ENCODE measurements at places on chromosomes 2 and 18.

- DNase-seq = no peak
Measured at GRCh38 chr2:44880125-44880483, 61.4 kb upstream of the SIX3 start.

DNA sequence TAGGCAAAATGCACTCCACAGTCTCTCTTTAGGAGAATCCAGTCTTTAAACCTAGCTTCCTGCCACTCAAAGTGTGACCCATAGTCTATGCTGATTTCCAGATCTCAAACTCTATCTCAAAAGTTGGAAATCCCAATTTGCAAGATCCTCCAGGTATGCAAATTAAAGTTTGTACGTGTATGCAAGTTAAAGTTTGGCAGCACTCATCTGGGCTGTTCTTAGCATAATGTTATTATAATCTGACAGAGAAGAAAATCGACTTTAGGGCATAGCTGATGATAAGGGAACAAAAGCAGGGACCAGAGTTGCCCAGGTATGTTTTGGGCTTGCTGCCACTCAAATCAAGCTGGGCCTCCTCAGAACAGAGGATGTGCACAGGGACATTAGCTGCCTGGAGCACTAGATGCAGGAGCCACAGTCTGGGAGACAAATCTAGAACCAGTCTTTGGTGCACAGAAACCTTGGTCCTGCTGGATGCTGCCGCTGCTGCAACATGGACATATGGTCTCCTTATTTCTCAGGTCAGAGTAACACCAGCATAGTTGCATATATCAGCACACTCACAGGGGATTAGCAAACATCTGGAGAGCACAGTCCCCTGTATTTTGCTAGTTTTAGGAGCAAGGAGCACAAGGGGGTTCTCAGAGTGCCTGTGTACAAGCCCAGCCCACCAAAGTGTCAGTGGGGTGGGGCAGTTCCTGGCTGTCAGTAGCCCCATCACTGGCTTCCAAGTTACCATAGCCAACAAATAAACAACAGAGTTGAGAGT, 242.6 kb downstream of the TTC32 start:
- DNase-seq = no peak

GRCh38 chr18:76445741-76446232, 49.3 kb downstream of the ZNF516 start:
- no peak for DNase-seq

DNA sequence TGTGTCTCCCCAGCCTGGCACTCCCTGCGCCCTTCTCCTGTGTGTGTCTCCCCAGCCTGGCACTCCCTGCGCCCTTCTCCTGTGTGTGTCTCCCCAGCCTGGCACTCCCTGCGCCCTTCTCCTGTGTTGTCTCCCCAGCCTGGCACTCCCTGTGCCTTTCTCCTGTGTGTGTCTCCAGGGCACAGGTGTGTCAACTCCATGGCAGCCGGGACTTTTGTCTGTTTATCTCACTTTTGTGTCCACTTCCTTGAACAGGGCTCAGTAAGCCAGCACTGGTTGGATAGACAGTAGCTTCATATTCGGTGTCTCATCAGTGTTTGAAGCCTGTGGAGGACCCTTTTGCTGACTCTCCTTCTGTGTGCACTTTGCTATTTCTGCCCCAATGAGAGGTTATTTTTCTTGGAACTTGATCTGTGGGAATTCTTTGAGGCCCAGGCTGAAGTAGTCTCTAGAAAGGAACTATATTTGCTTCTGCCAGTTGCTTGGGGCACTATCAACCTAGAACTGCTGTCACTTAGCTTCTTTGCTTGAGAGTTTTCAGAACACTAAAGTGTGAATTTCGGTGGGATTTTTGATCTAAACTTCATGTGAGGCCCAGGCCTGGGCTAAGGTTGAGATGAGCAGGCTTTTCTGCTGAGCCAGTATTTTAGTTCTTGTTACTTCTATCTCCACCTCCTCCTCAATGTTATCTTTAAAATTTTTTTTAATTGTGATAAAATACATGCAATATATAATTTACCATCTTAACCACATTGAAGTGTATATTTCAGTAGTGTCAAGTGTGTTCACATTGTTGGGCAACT, 8.3 kb upstream of the ASB1 start:
- DNase-seq = no peak

DNA sequence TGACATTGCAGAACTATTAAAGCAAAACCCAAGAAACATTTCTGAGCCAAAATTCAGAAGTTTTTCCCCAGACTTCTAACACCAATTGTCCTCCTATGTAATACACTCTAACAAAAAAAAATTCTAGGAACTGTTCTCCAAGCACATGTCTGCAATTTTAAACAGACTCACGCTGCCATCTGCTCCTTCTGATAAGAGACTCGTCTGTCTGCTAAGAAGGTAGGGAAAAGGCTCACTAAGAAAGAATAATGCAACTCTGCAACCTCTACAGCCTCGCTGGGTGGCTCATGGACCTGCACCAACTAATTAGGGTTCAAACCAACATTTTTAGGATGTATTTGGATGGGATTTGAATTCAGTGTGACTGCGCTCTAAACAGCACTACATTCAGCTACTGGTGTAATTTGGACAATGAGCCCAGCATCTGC, 366.5 kb downstream of the DSC3 start:
- no peak for DNase-seq

- no peak for DNase-seq
Measured at GRCh38 chr2:201285499-201285898, 25.2 kb downstream of the CASP8 start.

GRCh38 chr2:69893684-69894551, at the start of gene SNRNP27:
SNRNP27 (plus strand) TSS chr2:69893956; CDS start chr2:69893985, 29 bp downstream.
- peak; percentile 91 for DNase-seq

DNA sequence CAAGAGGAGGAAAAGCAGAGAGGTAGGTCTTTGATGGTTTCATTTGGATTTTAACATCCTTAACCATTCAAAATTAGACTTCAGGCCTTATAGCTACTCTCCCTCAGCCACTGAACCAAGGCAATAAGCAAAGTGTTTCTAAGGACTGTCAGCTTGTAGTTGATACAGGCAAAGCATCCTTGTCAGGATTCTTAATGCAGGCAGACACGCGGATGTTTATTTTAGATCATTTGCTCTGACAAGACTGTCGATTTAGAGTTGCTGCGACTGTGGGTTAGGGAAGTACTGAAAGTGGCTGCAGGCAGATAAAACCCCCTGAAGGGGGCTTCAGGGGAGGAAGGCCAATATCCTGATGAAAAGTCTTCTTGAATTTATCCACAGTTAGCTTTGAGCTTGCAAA, 46.6 kb downstream of the CDH20 start:
- DNase-seq = no peak

- DNase-seq = no peak
Measured at GRCh38 chr2:236889791-236890704, 195.6 kb upstream of the COPS8 start.

GRCh38 chr2:42893047-42893758, 100.8 kb upstream of the HAAO start:
- no peak for DNase-seq

DNA sequence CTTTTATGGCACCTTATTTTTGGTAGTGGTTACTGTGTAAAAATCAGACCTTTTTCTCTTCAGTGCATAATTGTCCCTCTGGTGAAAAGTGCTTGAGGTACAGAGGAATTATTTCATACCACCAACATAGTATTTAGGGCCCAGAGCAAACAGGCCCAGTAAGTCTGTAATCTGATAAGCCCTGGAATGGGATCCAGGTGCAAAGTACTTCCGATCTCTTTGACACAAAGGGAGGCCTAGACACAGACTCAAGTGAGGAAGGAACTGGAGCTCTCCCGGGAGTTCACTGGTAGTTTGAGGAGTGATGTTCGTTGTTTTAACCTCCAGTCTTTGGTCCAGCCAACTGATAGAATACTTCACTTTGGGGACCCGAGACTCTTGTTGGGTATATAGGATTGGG, 57.4 kb downstream of the RAB31 start:
- no peak for DNase-seq

DNA sequence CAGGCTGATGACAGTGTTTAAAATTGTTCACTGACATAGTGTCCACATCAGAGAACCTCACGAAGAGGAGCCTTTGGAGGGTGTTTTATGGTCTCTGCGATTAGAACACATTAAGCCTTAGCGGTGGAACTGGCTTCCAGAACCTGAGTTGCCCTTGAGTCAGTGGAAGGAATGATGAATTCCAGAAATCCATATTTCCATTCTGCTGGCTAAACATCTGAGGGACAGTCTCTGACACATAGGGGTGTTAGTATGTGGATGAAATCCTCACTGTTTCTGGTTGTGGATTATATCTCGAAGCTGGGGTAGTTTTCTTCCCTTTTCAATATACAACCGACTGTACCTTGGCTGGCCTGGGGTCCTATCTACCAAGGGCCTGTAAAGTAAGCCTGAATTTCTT, 4.0 kb downstream of the CASP10 start:
- no peak for DNase-seq

DNA sequence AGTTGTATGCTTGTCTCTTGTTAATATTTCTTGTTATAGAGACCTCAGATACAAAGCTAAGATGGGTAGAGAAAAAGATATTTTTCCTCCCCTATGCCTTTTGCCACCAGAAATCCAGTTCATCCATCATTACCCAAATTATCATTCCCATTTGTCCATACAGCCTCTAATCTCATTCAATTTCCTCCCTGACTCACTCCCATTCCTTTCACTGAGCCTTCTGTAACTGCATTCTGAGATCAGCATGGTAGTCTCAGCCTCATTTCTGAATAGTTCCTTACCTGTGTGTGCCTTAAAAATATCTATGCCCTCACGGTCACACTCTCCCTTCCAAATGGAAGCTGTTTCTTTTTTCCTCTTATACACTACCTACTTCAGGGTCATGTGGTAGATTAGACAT, 15.7 kb upstream of the PIK3C3 start:
- no peak for DNase-seq

- no peak for DNase-seq
Measured at GRCh38 chr2:158221063-158222020, 119.7 kb downstream of the UPP2 start.

DNA sequence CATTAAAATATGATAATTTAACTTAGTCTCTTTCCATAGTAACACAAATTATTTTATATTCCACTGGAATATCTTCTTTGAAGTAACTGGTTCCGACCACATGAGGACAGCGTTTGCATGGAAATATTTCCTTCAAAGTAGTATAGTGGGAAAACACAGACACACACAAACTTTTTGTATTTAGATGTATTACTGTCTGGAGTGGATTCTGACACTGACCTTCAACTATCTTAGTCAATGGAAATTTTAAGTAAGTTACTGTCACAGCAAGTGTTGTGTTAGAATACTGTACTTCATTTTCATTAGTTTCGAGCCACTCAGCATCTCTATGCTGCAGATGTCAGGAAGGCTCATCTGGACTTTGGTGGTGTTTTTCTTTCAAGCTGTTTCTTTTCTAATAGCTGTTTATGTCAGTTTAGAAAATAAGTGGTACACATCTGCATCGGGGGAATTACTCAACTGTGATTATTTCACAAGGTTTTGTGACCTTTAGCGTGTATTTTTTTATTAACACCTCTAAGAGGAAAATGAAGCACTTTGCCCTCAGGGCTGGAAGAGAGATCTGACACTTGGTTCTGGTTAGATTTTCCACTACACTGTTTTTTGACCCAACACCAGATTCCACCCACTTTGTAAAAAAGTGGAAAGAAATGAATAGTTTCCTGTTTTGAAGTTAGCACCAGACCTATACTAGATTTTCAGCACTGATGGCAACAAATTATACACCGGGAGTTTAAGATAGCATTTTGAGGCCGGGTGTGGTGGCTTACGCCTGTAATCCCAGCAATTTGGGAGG, 18.9 kb upstream of the THOC1 start:
- DNase-seq = no peak

GRCh38 chr2:83959266-83959665, 499.8 kb downstream of the SUCLG1 start:
- DNase-seq = no peak

Measured in T-helper 2 cell (primary cell).